ENCODE measurements at places on chromosomes 7 and 10. TPM values are rescaled to one million over a fixed set of nuclear protein-coding genes. Genes with fewer than 3 reads are reported as not detected.

GRCh38 chr10:93482145-93482834 is at the start of gene MYOF:
MYOF (minus strand) TSS chr10:93482334; CDS start chr10:93482194, 140 bp downstream.
- peak; percentile 77 for ATAC-seq

GRCh38 chr7:92740700-92741126 is 95.7 kb downstream of the CDK6 start:
- peak; percentile 50 for ATAC-seq

DNA sequence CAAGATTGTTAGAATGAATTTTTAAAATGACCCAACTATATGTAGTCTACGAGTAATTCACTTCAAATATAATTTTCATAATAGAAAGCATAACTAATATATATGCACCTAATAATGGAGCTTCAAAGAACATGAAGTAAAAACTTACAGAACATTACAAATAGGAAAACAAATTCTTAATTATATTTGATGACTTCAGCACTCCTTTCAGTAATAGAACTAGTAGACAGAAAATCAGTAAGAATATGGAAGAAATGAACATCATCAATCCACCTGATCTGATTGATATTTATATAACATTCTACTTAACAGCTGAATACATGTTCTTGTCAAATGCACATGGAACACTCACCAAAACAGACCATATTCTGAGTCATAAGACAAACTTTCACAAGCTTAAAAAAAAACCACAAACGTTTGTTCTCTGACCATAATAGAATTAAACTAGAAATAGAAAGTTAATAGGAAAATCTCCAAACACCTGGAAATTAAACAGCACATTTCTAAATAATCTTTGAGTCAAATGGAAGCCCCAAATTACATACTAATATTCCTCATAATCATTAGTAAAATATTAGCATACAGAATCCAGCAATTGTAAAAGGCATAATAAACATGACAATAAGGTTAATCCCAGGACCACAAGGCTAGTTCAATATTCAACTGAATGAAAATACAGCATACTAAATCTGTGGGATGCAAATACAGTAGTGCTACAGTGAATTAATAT is 48.0 kb downstream of the BRAF start:
- ATAC-seq, result no peak

DNA sequence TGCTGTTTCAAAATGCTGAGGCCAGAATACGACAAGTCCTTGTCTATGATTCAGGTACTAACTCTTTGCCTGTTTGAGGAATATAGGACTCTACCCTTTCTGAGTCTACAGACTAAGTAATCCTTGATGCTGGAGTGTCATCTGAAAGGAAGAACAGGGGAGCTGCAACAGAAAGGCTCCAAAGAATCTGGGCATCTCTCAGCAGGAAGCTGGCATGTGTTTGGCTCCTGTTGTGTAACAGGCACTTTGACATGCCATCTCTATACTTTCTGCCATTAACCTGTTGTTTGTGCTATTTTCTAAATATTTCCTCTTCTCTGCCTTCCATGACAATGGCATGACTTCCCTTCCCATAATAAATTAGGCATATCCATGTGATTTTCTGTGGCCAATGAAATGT is 409.5 kb downstream of the ADRA2A start:
- ATAC-seq, result no peak

DNA sequence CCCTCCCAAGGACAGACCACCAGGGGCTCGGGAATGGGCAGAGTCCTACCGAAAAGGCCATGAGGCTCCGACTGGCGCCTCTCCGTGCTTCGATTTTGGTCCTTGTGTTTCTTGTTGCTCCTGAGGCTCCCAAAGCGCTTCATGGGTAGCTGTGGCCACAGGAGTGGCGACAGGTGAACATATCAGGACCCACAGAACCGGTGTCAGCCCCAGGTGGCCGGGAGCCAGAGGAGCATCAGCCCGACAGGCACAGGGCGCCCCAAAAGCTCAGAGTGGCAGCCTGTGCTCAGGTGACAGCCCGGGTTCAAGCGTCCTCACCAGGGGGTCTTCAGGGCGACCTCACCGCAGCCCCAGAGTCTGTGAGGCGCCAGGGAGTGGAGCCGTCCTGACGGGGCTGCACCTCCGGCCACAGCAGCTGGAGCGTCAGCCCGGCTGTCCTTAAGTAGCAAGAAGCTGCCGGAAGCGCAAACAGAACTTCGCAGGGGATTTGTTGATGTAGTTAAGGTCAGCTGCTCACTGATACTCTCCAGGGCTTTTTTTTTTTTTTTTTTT is 141.0 kb downstream of the PRKAG2 start:
- peak; percentile 71 for ATAC-seq

DNA sequence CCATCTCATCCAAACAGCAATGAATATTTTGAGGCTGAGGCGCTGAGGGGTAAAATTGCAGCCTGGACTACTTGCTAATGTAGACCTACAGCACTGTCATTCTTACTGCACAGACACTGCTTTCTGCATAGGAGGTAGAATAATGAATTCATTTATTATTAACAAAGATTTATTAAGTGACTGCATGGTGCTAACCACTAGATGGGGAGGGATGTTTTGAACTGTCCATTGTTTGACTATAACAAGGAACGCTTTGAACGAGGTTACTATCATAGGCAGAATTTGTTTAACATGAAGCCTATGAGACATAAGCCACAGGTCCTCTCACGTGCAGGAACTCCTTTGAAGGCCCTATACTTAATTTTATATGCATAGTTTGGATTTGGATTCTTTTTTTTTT is 143.8 kb downstream of the CFTR start:
- no peak for ATAC-seq

GRCh38 chr7:147298611-147299043 is 1182.0 kb downstream of the CNTNAP2 start:
- no peak for ATAC-seq

GRCh38 chr7:83677180-83677866 is 28.4 kb upstream of the SEMA3E start:
- ATAC-seq, result peak; percentile 63

- no peak for ATAC-seq
Observed at GRCh38 chr7:36205803-36206202, 52.7 kb downstream of the EEPD1 start.

DNA sequence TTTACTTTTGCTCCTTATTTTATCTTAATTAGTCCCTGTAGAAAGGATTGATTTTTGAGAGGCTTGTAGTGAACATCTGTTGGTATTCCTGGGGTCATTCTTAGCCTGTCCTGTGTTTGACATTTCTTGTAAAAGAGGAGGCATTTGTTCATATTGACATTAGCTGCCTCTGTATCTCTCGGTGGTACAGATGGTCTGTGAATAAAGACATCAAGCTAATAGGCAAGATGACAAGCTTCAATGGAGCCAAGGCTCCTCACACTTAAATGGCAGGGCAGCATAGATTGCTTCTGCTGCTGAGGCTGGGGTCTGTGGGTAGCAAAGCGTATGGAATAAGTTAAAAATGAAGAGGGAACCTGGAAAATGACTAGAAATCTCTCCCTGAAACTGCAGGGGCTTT is 687.6 kb downstream of the LRMDA start:
- ATAC-seq, result no peak

DNA sequence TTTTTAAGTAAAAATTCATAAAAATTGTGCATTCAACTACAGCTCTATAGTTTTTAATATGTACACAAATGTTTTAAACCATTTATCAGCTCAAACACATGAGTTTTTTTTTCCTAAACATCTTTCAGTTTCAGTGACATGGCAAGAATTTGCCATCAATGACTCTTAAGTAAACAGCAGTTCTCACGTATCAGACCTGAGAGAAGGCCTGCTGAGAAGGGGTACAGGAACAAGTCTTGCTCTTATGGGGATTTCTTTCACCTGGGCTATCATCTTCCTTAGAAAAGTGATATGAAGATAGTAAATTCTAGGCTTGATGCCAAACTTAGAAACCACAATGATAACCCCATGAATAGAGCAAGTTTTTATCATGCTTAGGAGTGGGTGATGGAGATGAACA is 467.8 kb downstream of the ARL4A start:
- ATAC-seq, result no peak

GRCh38 chr7:41046776-41047175 is 656.1 kb downstream of the INHBA start:
- ATAC-seq, result no peak

- no peak for ATAC-seq
Observed at GRCh38 chr10:77625379-77625778, 12.2 kb downstream of the KCNMA1 start.

DNA sequence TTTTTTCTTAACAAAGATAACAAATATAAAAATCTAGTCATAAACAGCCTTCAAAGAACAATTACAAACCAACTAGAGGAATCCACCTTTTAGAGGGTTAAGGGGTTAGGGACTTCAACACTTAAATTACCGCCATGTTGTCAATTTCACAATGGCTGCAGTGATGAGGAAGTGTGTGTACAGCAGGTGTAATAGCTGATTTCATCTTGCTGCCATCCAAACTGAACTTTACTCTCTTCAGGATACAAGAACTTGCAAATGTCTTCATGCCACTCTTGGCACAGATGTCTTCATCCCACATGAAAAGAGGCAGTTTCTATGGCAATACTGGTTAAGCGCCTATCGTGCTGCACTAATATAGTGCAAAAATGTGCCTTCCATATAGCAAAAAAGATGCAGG is 401.0 kb downstream of the PHF14 start:
- no peak for ATAC-seq

DNA sequence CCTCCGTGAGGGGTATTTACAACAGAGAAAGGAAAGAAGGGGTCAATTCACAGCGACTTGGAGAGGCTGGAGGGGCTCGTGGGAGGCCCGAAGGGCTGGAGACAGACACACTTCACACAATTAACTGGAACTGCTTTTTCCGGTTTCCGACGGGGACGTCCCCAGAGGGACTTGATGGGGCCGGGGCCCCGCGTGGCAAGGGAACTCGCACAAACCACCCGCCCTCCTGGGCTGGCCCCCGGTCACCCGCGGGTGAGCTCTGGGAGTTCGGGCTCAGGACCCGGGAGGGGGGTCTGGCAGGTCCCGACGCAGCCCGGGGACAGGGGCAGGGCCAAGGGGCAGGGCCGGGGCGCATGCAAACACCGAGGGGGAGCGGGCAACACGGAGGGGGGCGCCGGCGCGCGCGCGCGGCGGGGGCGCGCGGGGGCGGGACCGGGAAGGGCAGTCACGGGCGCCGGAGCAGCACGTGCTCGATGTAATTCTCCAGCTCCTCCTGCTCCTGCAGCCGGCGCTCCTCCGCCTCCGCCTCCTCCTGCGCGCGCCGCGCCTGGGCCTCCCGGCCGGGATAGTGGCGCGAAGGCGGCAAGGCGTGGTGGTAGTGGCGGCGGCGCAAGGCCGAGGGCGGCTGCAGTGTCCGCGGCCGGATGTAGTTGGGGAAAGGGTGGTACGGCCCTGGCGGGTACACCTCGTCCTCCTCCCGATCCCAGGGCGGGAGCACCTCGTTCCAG is 2.7 kb downstream of the VGF start:
- ATAC-seq, result peak; percentile 65

DNA sequence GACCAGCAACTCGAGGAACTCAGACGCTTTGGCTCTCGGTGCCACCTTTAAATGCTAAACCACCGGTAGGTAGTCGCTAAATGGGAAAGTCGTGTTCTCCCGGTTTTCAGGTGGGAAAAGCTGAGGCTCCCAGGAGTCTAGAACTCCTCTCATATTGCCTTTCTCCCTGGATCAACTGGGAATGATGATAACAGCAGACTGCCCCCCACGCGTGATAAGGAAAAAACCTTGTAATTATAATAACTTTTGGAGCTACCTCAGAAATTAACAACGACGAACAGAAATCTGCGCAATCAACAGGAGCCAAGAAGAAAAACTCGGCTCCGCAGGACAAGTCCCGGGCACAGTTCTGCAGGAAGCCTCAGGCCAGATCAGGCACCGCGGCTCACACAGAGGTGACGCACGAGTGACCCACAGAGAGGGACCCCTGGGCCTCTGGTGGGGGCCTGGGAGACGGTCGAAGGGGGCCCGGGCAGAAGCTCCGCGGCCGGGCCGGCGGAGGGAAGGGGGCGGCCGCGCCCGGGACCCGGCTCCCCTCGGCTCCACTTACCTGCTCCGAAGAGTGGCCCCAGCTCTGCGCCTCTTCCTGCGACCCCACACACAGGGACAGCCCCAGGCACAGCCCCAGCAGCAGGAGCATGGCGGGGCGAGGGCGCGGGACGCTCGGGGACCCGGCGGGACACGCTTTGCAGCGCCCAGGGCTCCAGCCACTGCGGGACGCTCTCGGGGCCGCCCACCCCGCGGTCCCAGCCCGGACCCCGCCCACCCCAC is at the start of gene ITIH5:
Gene ITIH5, minus strand, starts transcription at position 714 of the 771 bp plus-strand sequence. Its CDS starts 74 bp downstream, at position 640.
- ATAC-seq, result peak; percentile 60

- no peak for ATAC-seq
Observed at GRCh38 chr10:115118346-115118745, 25.2 kb downstream of the ATRNL1 start.

DNA sequence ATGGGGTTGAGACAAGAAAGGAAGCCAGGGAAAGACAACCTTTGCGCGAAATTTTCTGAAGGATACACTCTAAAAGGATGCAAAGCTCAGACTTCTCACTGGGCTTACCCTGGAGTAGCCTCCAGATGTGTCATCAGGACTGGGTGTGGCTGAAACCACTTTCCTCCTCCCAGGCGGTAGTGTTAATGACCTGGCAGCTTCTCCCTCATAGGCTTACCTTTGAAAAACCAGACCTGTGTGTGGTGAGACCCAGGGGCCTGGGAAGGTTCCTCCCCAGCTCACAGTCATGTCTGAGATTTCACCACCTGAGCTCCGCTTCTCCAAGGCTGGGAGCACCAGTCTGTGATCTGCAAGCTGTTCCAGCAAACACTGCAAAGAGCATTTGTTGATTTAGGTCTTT is 93.7 kb downstream of the EPC1 start:
- ATAC-seq, result no peak

DNA sequence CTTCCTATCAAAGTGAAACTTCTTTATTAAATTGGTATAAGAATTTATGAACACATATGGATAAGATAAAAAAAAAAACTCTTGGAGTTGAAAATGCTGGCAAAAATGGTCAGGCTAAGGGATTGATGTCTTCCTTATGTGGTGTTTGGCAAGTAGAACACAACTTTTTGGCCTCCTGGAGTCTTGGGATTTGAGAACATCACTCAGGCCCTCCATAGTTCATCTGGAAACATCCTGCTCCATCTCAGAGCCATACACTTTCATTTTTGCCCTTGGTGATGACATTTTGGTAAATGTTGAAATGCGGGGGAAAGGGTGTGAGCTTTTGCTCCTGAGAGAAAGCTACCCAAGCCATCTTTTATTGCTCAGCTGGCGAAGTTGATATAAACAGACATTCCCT is 27.5 kb upstream of the BTBD16 start:
- no peak for ATAC-seq

GRCh38 chr7:91655656-91656055 is 224.8 kb downstream of the MTERF1 start:
- ATAC-seq, result no peak

- no peak for ATAC-seq
Observed at GRCh38 chr10:125155101-125155500, 5.3 kb downstream of the CTBP2 start.

TYW1B gene
- 12.9 TPM for total RNA-seq

ENO4 gene
- 1.1 TPM for total RNA-seq

PTPN20 gene
- total RNA-seq, result 0.71 TPM

SHH gene
- total RNA-seq, result not detected

CALML5 gene
- total RNA-seq, result not detected

SPDYE6 gene
- total RNA-seq, result 0.23 TPM

ZNF273 gene
- 7.2 TPM for total RNA-seq

ZNF775 gene
- total RNA-seq, result 9.1 TPM

AGAP3 gene
- 76.5 TPM for total RNA-seq

TEX47 gene
- total RNA-seq, result not detected

GHITM gene
- 175 TPM for total RNA-seq

IL2RA gene
- total RNA-seq, result 0.15 TPM

PON1 gene
- total RNA-seq, result 0.23 TPM

TSPAN15 gene
- 4.4 TPM for total RNA-seq
